ENCODE measurements at places on chromosomes 12 and 14.

GRCh38 chr14:50477760-50478159 lies 54.6 kb downstream of the MAP4K5 start:
- no peak overlapping the region for H3K4me3 ChIP-seq
- H3K36me3 ChIP-seq = peaks cover 42% of the 10 kb centered on the region
- H3K27ac ChIP-seq = no peak overlapping the region
- H3K27me3 ChIP-seq = no peaks in the 10 kb centered on the region

DNA sequence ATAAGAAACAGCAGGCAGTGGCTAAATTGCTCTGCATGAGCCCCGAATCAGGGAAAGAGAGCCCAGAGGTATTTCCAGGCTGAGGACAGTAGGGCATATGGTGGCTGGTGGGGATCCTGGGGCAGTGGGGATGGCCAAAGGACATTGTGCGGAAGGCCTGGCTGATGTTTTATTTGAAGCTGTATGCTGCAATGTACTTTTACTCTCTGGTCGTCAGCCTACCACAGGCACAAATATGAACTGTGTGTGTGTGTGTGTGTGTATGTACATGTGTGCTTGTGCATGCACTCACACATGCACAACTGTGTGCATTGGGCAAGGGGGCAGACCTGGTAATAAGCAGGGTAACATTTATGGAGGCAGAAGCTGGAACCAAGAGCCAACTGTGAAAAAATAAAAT lies 74.7 kb upstream of the GZMB start:
- H3K36me3 ChIP-seq = no peaks in the 10 kb centered on the region
- DNase-seq = no peak
- no peak overlapping the region for H3K27ac ChIP-seq
- H3K27me3 ChIP-seq = no peaks in the 10 kb centered on the region

GRCh38 chr14:74735125-74735524 lies 22.2 kb downstream of the FCF1 start:
- no peaks in the 10 kb centered on the region for H3K27me3 ChIP-seq
- no peak overlapping the region for H3K4me3 ChIP-seq
- H3K4me1 ChIP-seq = no peaks in the 10 kb centered on the region
- no peak for DNase-seq
- no peak overlapping the region for H3K27ac ChIP-seq

DNA sequence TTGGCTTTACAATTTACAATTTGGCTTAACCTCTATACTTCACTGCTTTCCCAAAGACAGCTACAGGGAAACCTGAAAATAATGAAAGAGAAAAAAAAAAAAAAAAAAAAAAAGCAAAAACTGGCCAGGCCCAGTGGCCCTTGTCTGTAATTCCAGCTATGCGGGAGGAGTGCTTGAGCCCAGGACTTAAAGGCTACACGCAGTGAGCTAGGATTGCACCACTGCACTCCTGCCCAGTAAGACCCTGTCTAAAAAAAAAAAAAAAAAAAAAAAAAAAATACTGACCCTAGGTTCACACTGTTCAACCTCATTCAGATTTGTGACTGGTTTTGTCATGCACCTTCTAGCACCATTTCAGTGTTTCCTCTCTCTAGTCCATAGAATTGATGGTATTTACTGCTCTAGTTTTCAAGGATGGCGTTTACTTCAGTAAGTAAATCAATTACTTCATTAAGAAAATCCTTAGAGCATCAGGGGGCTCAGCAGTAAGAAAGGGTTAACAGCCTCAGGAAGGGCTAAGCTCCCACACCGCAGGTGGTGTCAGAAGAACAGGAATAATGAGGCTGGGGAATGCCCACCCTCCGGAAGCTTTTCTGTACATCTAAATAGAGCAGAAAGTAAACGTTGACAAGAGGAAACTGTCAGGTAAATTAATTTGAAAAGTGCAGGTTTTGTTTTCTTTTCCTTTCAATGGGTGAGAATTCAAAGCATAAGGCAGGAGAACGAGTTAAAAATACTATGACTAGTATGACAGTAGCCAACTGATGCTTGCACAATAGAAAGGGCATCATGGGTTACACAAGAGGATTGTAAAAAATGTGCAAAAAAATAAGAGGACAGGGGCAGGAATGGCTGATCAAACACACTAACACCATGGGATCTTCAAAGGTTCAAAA lies 115.0 kb upstream of the MDM1 start:
- H3K4me3 ChIP-seq = no peak overlapping the region
- no peak overlapping the region for H3K27ac ChIP-seq
- H3K4me1 ChIP-seq = no peaks in the 10 kb centered on the region
- DNase-seq = no peak
- no peaks in the 10 kb centered on the region for H3K36me3 ChIP-seq

DNA sequence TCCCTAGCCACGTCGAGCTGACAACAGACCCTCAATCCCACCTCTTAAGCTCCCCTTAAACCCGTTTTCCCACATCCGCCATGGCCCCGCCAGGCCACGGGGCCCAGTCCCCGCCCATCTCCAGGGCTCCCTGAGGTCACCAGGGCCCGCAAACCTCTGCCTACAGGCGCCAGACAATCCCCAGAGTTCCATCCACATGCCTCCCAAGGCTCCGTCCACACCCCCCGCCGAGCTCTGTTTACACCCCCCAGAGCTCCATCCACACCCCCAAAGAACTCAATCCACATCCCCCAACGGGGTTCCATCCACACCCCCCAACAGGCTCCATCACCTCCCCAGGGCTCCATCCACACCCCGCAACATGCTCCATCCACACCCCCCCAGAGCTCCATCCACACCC lies 9.2 kb downstream of the JAG2 start:
- no peaks in the 10 kb centered on the region for H3K27me3 ChIP-seq
- DNase-seq = no peak
- H3K36me3 ChIP-seq = peaks cover 77% of the 10 kb centered on the region

- H3K36me3 ChIP-seq = no peaks in the 10 kb centered on the region
- DNase-seq = no peak
- H3K4me1 ChIP-seq = no peaks in the 10 kb centered on the region
Observed at GRCh38 chr14:72434856-72435255, 459.0 kb downstream of the DPF3 start.

- no peak overlapping the region for H3K4me3 ChIP-seq
- no peaks in the 10 kb centered on the region for H3K4me1 ChIP-seq
- H3K27me3 ChIP-seq = no peaks in the 10 kb centered on the region
- no peaks in the 10 kb centered on the region for H3K36me3 ChIP-seq
Observed at GRCh38 chr14:91390165-91390778, 27.3 kb downstream of the CCDC88C start.

DNA sequence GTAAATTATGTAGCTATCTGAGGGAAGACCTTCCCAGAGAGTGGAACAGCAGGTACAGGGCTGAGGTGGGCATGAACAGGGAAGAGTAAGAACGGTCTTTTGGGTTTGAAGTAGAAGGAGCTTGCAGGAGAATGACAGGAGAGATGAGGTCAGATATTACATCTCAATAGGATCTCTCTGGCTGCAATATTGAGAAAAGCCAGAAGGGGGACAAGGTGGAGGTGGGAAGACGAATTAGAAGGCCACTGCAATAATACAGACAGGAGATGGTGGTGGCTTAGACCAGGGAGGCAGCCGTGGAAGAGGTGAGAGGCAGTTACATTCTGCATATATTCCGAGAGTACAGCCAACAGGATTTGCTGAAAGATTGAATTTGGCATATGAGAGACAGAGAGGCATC lies 310.2 kb downstream of the APAF1 start:
- H3K27ac ChIP-seq = no peak overlapping the region
- H3K27me3 ChIP-seq = no peaks in the 10 kb centered on the region

DNA sequence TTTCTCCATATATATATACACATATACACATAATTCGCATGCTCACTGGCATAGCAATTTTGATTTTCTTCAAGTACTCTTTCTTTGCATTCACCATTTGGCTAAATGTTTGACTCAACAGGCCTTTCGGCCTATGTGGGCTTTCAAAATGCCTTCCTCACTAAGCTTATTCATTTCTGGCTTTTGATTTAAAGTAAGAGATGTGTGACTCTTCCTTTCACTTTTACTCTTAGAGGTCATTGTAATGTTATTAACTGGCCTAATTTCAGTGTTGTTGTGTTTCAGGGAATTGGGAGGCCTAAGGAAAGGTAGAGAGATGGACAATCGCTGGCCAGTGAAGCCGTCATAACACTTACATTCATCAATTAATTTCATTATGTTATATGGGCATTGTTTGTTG lies 14.5 kb upstream of the KLRD1 start:
- no peak overlapping the region for H3K4me3 ChIP-seq
- H3K36me3 ChIP-seq = no peaks in the 10 kb centered on the region
- H3K27me3 ChIP-seq = no peaks in the 10 kb centered on the region
- no peak for DNase-seq
- no peaks in the 10 kb centered on the region for H3K4me1 ChIP-seq
- no peak overlapping the region for H3K27ac ChIP-seq

- no peaks in the 10 kb centered on the region for H3K27me3 ChIP-seq
- no peak overlapping the region for H3K4me3 ChIP-seq
- no peaks in the 10 kb centered on the region for H3K4me1 ChIP-seq
- H3K36me3 ChIP-seq = no peaks in the 10 kb centered on the region
- H3K27ac ChIP-seq = no peak overlapping the region
Observed at GRCh38 chr14:34229140-34229539, 232.9 kb downstream of the SPTSSA start.

DNA sequence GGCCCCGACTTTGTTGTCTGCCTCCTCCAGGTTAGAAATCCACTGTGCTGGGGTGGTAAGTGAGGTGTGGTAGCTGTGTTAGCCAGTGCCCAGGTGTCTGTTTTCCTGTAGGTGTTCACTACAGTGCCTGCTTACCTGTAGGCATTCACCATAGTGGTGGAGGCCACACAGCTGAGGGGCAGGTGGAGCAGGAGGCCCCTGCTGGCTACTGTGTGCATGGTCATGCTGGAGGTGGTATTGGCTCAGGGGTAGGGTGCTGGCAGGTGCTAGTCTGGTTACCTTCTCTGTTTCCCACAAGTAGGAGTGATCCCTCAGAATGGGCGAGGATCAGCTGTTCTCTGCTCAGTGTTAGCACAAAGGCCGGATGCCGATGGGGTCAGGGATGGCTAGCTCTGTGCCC lies 217.3 kb downstream of the SYT10 start:
- H3K27me3 ChIP-seq = no peaks in the 10 kb centered on the region
- no peaks in the 10 kb centered on the region for H3K36me3 ChIP-seq
- no peaks in the 10 kb centered on the region for H3K4me1 ChIP-seq

GRCh38 chr14:19902409-19902808 lies 18.0 kb upstream of the OR4K5 start:
- H3K36me3 ChIP-seq = no peaks in the 10 kb centered on the region
- H3K27me3 ChIP-seq = no peaks in the 10 kb centered on the region
- no peak overlapping the region for H3K4me3 ChIP-seq
- H3K4me1 ChIP-seq = no peaks in the 10 kb centered on the region

DNA sequence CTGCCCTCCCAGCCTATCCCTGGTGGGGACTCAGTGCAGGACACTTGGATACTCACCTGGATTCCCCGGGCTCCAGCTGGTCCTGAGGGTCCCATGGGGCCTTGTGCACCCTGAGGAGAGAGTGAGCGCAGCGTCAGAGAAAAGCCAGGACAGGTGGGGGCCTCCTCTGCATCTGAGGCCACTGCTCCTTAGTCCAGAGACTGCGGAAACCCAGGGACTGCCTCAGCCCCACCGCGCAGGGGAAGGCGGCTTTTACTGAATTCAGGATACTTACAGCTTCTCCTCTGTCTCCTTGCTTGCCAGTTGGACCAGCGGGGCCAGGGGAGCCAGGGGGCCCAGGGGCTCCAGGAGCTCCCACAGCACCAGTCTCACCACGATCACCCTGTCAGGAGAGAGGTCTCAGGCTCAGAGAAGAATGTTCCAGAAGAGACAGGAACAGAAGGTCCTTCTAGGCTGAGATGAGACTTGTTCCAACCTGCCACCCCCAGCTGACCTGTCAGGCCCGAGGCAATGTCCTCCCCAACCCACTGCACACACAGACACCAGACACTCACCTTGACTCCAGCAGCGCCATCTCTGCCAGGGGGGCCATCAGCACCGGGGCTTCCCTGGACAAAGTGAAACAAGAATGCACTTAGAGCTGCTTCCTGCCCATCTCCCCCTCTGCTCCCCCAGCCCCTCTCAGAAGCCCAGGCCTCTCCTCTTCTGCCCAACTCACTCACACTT lies 13.8 kb downstream of the TMEM106C start:
- DNase-seq = no peak
- no peaks in the 10 kb centered on the region for H3K27me3 ChIP-seq
- no peak overlapping the region for H3K27ac ChIP-seq
- H3K4me1 ChIP-seq = no peaks in the 10 kb centered on the region
- H3K36me3 ChIP-seq = no peaks in the 10 kb centered on the region

DNA sequence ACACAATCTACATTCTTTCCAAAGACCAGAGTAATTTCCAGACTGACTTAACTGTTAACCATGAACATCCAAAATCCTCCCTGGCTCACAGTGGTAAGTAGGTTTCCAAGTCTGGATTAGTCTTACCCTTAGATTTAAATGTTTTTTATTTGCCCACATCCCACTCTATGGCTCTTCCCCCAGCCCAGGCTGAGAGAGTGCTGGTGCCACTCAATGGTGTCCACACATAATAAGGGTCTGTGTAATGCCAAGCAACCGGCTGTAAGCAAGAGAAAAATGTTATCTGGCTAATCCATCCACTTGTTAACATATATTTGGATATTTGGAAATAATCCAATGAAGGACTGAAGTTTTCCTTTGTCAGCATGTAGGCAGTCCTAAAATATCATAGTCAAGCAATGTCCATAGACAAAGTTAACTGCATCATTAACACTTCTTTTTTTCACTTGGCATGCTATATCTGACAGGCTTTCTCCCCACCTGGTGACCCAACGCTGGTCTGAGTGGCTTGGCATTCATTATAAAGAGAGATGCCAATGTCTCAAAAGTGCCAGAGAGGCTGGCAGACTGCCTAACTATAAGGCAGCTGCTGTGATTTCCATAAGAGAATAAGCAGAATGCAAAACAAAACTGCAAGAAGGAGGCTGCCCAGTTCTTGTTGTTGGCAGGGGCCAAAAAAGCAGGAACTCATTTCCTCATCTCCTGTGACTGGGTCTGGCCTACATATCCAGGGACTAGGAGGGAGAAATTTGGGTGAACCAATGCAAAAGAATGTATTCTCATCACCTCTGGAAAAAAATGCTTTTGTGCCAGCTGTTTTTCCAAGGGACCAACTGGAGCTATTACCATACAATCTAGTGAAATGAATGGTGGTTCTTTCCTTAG lies 13.9 kb upstream of the HOXC13 start:
- no peaks in the 10 kb centered on the region for H3K36me3 ChIP-seq
- no peak overlapping the region for H3K4me3 ChIP-seq
- no peak overlapping the region for H3K27ac ChIP-seq
- no peak for DNase-seq
- peaks cover 10% of the 10 kb centered on the region for H3K4me1 ChIP-seq
